ENCODE measurements at places on chromosomes 4 and X.

DNA sequence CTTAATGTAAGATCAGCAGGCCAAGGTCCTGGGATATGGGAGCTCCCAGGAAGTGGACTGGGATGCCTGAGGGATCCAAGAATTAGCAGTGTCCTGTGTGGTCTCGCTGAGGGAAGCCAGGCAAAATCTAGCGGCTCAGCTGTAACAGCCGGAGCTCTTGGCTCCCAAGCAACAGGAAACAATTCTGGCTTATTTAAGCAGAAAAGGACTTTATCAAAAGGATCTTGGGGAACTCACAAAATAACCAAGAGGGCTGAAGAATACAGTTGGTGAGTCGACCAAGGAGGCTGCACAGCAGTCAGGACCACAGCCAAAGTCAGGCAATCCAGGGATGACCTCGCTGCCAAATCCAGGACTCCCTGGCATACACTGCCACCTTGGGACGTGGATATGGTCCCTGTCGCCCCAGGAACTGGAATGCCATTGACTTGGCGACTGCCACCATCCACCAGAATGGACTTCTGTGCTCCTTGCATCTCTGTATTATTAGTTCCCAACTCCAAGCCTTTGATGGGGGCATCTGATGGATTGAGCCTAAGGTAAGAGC is 165.3 kb upstream of the BCOR start:
- no peak for DNase-seq

GRCh38 chr4:158490629-158491028 is 31.1 kb upstream of the RXFP1 start:
- DNase-seq = no peak

GRCh38 chr4:21625447-21625846 is 323.1 kb downstream of the KCNIP4 start:
- DNase-seq = no peak

DNA sequence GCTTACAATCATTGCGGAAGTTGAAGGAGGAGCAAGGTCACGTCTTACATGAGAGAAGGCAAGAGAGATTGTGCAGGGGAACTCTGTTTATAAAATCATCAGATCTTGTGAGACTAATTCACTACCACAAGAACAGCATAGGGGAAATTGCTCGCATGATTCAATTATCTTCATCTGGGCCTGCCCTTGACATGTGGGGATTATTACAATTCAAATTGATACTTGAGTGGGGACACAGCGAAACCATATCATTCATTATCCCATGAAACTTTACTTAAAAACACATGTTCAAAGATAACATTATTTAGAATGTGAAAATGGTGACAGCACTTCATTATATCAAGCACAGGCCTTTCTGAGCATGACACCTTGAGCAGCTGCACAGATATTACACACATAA is 1087.8 kb downstream of the C4orf33 start:
- DNase-seq = no peak

- no peak for DNase-seq
These were observed 40.2 kb upstream of the HS3ST1 start for GRCh38 chr4:11468901-11469300.

- DNase-seq = no peak
These were observed 205.8 kb upstream of the MAMLD1 start for GRCh38 chrX:150157291-150157690.

GRCh38 chr4:121632636-121633035 is 64.1 kb downstream of the ANXA5 start:
- no peak for DNase-seq

GRCh38 chr4:40698733-40699132 is 51.0 kb upstream of the NSUN7 start:
- DNase-seq = no peak

GRCh38 chrX:141989815-141990214 is 86.1 kb downstream of the MAGEC1 start:
- DNase-seq = no peak

DNA sequence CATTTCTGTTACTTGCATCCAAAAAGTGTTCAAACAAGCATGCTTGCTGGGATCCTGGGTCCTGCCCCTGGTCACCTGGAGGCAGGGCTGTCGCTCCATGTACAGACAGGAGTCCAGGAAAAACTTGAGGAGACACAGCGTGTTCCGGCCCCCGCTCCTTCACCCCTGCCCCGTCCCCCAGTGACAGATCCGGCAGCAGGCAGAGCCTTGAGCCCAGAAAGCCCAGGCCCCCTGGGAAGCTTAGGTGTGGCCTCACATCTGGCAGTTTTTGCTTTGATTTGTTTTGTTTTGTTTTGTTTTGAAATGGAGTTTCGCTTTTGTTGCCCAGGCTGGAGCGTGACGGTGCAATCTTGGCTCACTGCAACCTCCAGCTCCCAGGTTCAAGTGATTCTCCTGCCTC is 67.0 kb downstream of the TRMT44 start:
- no peak for DNase-seq

- DNase-seq = no peak
These were observed 71.2 kb downstream of the ZNF518B start for GRCh38 chr4:10385994-10386394.

- no peak for DNase-seq
These were observed 53.8 kb upstream of the TBC1D14 start for GRCh38 chr4:6855692-6856297.

DNA sequence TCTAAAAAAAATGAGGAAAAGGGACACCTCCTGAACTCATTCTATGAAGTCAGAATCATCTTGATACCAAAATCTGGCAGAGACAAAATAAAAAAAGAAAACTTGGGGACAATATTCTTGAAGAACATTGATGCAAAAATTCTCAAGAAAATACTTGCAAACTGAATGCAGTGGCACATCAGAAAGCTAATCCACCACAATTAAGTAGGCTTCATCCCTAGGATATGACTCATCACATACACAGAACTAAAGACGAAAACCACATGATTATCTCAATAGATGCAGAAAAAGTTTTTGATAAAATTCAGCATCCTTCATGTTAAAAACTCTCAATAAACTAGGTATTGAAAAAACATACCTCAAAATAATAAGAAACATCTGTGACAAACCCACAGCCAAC is 98.3 kb downstream of the FAM47B start:
- no peak for DNase-seq

GRCh38 chr4:164508097-164508496 is 245.8 kb upstream of the SMIM31 start:
- DNase-seq = no peak

DNA sequence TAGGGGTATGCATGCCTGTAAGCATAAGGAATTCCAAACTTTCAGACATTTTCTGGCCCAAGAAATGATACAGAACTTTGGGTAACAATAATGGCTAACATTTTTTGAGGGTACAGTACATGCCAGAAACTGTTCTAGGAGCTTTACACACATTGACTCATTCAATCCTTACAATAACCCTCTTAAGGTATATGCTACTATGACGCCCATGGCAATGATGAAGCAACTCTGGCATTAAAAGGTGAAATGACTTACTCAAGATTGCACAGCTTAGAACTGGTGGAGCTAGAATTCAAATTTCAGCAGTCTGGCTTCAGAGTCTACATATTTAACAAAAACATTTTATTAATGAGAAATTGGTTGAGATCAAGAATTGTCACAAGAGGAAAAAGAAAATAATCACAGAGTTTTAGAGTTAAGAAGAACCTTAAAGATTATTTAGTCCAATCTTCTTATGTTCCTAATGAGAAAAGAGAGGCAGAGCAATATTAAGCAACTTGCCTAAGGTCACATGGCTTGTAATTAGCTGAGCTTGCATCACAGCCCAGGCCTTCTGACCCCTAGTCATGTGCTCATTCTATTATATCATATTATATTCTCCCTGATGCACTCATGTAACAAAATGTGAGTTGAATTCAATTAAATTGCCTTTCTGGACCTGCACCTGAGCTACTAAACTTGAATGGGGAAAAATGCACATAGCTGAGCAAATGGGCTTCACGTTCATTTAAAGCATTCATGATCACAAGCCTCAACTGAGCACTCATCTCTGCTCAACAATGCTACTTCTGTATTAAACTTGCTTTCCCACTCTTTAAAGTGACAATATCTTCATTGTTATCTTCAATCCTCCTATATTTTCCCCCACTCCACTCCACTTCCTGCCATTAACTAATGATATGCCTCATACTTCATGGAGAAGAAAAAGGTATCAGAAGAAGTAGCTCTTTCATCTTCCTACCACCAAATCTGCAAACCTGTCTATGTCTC is 73.2 kb downstream of the ENOX2 start:
- no peak for DNase-seq

DNA sequence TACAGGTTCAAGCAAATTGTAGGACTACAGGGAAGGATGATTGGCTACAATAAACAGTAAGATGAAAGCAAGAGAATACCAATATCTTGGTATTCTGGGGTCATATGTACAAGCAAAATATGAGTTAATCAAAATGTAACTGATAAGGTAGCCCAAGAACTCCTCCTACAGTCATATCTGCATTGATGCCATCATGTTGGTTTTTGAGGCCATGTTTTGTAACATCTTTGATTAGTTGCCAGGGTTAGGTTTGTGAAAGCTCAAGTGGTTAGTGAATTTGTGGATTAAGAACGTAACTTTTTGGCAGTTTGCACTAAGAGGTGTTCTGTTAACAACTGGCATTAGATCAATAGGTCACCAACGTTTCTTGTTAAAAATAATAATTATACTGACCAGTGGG is 59.6 kb downstream of the USP9X start:
- DNase-seq = no peak

DNA sequence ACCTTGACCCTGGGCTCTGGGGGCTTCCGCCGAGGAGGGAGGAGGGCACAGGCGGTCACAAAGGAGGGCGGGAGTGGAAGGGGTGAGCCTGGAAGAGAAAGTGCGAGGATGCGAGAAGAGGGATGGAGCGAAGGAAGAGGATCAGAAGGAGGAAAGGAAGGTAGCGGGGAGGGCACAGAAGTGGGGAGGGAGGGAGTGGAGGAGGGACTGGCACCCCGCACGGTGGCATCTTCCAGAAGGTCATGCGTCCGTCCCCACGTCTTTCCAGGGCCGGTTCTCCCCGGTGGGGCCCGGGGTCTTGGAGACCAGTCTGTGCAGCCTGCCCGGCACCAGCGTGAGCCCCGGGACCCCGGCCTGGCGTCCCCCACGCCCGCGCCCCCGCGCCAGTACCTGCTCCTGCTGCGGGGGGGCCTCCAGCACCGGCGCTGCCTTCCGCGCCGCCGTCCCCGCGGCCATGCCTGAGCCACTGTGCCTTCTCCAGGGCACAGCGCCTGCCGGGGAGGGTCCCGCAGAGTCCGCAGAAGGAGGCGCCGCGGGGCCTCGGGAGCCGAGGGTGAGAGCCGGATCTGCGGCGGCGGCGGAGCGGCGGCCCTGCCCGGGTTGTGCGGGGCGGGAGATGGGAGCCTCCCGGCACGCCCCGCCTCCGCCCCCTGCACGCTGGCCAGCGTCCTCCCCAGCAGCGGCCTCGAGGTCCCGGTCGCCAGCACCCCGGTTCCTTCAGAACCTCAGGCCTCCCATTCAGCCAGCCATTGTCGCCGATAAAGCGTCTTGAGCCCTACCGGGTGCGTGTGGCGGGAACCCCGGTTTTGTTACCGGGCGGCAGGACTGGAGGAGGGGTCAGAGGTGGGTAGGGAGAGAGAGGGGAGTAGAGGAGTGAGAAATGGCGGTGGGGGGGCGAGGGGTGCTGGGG is at the start of gene RNF175:
TSS of gene RNF175 (minus strand) at position 618 of the 910 bp plus-strand sequence. CDS start at position 456, 162 bp downstream.
- DNase-seq = no peak

DNA sequence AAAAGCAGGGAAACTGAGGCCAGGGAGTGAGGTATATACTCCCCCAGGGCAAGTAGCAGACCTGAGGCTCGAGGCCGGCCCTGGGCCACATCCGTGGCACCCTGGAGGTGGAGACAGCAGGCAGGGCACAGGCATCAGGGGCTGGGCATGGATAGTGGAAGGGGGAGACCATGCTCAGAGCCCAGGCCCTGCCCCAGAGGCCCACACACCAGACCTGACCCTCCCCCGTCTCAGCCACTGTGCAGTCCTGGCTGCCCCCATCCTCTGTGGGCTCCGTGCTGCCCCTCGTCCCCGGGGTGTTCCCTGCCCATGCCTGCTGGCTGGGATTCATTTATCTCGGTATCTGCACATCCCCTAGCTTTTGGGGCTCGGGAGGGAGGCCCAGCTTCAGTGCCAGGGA is 103.1 kb upstream of the NKX1-1 start:
- no peak for DNase-seq

- no peak for DNase-seq
These were observed 816.0 kb upstream of the PCDH10 start for GRCh38 chr4:132332932-132333723.

DNA sequence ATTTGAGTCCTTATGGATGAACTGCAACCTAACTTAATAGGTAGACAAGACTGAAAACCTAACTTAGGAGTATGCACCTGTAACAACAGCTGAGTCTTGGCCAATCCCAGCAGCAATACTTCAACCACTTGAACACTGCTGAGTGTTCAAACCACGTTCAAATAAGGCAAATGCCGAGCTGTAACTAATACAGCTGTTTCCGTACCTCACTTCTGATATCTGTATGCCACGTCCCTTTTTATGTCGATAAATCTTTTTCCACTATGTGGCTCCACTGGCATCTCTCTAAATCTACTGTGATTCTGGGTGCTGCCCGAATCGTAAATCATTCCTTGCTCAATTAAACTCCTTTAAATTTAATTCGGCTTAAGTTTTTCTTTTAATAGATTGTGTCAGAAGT is 459.7 kb downstream of the INPP4B start:
- no peak for DNase-seq

GRCh38 chrX:9153300-9153699 is 119.4 kb upstream of the FAM9B start:
- no peak for DNase-seq

DNA sequence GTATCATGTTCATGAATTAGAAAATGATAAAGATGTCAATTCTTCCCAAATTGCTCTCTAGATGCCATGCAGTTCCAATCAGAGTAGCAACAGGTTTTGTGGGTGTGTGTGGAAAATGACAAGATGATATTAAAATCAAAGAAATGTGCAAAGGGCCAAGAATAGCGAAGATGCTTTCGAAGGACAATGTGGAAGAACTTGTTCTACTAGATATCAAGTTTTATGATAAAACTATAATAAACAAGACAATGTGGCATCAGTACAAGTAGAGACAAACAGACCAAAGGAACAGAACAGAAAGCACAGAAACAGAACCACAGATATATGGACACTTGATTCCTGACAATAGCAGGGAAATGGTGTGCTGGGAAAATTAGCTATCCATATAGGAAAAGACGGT is 9.0 kb downstream of the TAB3 start:
- no peak for DNase-seq

- DNase-seq = no peak
These were observed 36.1 kb downstream of the FRMPD4 start for GRCh38 chrX:12174358-12174757.

- DNase-seq = no peak
These were observed 123.7 kb downstream of the AFAP1 start for GRCh38 chr4:7815981-7816380.

DNA sequence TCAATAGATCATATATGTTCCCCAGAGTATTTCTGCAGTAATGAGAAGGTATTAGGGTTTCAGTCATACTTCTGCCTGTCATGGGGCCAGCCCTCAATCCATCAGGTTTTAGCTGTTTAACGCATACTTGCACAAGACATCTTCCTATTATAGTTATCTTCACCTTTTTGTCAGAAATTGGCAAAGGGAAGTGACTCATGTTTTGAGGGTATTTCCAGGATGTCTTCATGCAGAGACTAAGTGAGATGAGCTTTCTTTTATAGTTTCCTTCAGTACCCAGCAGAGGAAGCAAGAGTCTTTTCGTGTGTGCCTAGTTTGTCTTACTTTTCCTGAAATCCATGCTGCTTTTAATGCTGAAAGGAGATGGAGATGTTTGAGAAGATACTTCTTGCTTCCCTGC is 9.5 kb downstream of the CSTF2 start:
- DNase-seq = no peak

- DNase-seq = no peak
These were observed 29.4 kb downstream of the UVSSA start for GRCh38 chr4:1376391-1376840.

GRCh38 chrX:84715315-84715714 is 213.1 kb upstream of the HDX start:
- DNase-seq = no peak
